Activated naive CD4-positive, alpha-beta T cell (primary cell): ENCODE measurements at places on chromosomes 2 and 18.

DNA sequence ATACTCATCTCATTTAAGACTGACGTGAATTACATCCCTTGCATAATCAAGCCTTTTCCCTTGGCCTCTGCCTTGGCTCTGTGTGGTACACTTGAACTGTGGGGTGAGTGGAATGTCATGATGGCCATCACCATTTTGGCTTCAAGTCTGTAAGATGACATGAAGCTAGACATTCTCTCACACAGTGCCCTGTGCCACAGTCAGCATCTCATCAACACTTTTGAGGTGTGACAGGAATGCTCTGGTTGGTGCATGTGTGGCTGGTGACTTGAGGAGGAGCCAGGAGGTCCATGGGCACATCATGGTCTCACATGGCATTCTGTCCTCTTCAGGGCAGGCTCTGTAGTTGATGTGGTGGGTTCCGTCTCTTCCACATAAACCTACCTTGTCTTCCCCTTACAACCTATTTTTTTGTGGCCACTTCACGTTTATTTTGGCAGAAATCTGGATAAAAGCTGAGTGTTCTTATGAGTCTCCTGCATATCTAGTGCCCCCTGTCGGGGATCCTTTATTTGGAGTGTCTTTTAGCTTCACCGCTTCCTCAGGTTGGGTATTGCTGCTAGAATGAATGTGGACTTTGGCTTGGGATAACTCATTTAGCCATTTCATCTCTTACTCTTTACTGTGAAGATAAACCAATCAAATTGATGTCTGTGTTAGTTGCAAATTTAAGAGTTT lies 28.1 kb downstream of the MAP4K4 start:
- no peak for DNase-seq

DNA sequence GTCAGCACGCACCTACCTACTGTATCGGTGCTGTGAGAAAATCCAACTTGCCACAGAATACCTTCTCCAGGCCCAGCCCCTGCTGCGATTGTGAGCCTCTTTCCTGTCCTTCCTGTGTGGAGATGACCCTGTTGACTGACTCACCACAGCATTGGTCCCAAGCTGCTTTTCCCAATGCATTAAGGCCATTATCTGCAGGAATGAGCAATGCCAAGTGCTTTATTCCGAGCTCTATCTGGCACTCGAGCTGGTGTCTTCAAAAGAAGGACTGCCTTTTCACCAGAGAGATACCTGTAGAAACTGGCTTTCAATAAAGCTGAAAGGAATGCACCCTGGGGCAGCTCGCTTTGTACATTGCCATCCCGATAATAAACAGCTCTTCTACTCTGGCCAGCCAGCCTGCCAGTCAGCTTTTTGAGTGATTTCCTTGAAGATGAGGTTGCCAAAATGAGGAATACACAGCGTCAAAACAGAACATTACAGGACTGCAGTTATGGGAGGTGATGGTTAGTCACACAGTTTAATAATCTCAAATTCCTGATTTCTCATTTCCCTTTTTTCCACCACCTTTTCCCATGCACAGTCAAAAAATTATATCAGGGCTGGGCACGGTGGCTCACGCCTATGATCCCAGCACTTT lies 8.3 kb upstream of the RNF103 start:
- DNase-seq: no peak

- DNase-seq: no peak
These were observed 136.9 kb downstream of the HDAC4 start for GRCh38 chr2:239263669-239264491.

DNA sequence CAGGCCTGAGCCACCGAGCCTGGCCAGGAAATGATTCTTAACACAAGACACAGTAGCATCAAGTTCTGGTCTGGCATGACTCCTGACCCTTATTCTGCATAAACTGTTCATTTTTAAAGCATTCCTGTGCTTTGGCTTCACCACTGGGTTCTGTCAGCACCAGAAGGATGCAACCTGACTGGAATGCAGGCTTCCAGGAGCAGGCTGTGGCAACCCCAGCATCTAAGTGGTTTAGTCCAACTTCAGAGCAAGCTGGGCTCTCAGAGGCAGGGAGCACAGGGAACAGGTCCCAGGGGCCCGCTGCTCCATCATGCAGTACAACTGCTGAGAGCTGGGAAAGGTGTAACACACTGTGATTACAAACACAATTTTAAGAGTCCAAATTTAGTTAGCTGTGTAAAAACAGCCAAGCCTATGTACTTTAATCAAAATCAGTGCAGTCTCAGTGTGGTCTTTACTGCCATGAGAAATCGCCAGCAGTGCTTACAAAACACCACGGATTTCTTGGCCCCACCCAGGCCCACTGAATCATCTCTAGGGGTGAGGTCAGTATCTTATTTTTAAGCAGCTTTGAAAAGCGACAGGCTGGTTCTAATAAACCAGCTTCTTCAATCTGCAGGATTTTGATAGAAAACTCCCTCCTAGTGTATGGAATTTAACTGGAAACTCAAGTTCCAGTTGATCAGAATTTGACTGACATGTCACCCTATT lies 44.4 kb upstream of the TMEM182 start:
- no peak for DNase-seq

DNA sequence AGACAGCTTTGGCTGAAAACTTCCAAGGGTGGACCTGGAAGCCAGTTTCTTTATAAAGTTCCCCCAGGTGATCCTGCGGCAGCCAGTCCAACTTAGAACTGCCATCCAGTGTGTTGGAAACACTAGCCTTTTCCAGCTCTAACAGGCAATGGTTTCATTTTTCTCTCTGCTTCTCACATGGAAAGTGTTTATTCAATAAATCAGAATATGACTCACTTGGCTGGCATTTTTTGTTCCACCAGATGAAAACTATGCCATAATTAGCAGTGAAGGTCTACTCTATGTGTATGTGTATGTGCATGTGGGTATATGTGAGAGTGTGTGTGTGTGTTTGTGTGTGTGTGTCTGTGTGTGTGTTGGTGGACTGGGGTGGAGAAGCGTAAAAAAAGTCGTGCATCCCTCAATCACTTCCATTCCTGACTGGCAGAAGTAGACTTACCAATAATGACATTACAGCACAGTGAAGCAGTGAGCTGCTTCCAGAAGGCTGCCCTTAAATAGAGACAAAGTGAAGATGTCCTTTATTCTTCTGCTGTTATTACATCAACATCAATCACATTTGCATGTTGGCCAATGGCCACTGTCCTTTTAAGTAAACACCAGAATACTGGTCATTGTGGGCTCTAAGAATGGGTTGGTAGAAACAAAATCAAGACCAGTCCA lies 90.9 kb upstream of the SETBP1 start:
- no peak for DNase-seq

GRCh38 chr2:1767939-1768691 lies 23.8 kb upstream of the PXDN start:
- DNase-seq: no peak
